ENCODE measurements at places on chromosomes 3 and 15.

GRCh38 chr3:187896646-187897045 is 151.4 kb upstream of the BCL6 start:
- no peak for DNase-seq

DNA sequence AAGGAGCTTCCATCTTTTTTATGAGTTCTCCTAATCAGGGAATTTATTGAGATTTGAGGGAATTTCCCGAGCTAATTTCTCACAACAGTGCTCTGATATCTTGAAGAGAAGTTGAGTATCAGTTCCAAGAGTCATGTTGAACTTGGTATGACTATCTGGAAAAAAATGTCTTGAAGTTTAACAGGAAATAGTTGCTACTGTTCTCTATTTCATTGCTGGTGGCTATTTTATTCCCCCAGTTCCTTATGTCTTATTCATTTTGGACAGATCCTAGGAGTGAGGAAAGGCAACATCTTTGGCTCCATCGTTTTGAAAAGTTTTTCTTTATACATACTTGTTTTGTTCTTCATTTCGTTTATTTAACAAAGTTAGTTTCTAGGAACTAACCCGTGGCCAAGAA is 307.8 kb upstream of the AGTR1 start:
- no peak for DNase-seq

GRCh38 chr3:123818324-123818920 is 65.7 kb downstream of the MYLK start:
- no peak for DNase-seq

- no peak for DNase-seq
Observed at GRCh38 chr3:197175503-197175902, 122.9 kb downstream of the DLG1 start.
